ENCODE measurements at places on chromosomes 12 and 14. TPM values are rescaled to one million over a fixed set of nuclear protein-coding genes. Genes with fewer than 3 reads are reported as not detected.

Gene CNTN1
- 159 TPM for total RNA-seq

Gene USP30
- 32.4 TPM for total RNA-seq

Gene ZNF140
- total RNA-seq = 50.0 TPM

Gene EIF2B1
- total RNA-seq = 97.0 TPM

Gene NTN4
- total RNA-seq = 23.0 TPM

Gene CYP27B1
- 1.6 TPM for total RNA-seq
